Fibroblast of gingiva (primary cell): ENCODE measurements at places on chromosomes 4 and X.

DNA sequence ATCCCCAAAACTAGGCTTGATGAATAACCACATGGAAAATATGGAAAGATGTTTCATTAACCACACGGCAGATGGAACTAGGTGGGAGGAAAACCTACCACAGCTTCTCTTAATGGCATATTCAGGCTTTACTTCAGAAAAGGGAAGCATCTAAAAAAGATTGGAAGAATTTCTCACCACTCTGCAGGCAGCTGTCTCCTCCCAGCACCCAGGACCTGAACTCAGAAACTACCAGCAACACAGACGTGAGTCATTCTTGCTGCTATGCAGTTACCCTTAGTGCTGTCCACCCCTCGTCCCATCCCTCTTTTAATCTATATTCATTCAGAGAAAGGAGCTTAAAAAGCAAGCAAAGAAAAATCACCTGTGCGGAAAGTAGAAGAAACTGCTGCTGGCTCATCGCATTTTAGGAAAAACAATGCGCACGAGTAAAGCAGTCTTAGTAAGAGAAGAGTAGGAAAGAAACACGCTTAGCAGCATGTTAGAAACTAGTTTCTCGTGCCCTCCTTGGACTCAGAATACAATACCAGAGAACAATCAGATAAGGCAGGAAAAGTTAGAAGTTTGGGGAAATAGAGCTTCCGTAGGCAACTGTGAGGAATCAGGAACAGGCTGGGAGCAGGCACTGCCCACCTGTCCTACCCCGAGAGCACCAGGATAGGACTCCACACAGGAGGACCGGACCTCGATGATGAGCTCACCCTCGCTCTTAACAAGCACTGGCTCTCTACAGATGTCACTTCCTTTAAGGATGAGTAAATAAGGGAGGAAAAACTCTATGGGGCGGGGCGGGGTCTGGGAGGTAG is 48.1 kb upstream of the ENPP6 start:
- DNase-seq: no peak

- DNase-seq: no peak
Measured at GRCh38 chr4:182145334-182145905, 97.8 kb upstream of the TENM3 start.

DNA sequence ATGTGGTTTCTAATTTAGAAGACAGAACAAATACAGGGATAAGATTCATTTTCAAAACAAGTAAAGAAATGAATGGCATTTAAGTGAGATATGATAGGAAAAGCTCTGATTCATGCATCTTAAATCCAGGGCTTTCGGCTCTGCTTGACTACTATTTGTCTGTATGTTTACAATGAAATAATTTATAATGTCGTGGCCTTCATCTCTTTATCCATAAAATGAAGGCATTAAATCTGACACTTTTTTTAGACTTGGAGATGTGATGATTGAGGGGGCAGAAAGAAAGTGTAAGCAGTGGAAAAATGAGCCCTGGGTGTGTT is 115.7 kb upstream of the KIT start:
- no peak for DNase-seq

DNA sequence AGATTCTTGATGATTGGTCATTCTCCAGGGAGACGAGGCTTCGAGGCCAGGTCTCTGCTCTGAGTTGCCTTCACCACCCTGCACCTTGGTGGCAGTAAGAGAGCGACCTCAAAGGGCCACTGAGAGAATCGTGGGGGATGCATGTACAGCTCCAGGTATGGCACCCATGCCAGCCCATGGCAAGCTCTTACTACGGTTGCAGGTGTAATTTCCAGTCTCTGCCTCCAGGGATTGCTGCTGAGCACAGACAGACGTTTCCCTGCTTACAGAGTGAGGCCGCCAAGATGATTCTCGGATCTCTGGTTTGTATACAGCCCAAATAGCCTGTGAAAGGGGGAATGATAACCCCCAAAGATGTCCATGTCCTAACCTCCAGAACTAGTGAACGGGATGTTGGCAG is 16.3 kb upstream of the DRD5 start:
- no peak for DNase-seq

GRCh38 chr4:98522636-98523395 is 135.6 kb downstream of the TSPAN5 start:
- DNase-seq: peak; percentile 69

GRCh38 chr4:138341739-138342415 is 99.7 kb upstream of the SLC7A11 start:
- DNase-seq: no peak

DNA sequence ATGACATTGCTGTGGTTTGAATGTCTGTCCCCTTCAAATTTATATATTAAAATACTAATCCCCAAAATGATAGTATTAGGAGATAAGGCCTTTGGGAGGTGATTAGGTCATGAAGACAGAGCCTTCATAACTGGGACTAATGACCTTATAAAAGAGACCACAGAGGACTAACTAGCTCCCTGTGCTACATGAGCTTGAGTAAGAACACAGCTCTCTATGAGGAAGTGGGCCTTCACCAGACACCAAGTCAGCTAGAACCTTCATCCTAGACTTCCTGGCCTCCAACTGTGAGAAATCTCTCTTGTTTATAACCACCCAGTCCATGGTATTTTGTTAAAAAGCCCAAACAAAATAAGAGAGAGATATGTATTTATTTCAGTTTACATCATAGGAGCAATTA is 242.2 kb upstream of the CTSO start:
- no peak for DNase-seq
